AG20443 (cell line): ENCODE measurements at places on chromosomes 2 and 18.

- no peak for DNase-seq
These were observed 39.2 kb downstream of the SERPINE2 start for GRCh38 chr2:223999862-224000261.

DNA sequence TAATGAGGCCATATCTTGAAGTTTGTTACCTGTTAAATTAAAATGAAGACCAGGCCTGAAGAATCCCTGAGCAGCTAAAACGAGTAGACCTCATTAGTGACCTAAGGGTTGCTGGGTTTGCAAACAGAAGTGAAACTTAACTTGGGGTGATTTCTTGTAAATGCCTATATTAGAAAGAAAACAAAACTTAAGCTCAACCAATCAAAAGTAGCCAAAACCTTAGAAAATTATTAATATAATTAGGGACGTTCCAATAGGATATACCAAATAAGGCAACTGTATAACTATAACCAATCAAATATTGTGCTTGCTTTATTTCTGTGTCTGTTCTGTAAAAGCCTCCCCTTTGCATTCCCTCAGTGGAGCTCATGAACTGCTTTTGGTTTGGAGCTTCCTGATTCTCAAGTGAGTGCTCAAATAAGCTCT is 137.9 kb upstream of the VRK2 start:
- DNase-seq = no peak

DNA sequence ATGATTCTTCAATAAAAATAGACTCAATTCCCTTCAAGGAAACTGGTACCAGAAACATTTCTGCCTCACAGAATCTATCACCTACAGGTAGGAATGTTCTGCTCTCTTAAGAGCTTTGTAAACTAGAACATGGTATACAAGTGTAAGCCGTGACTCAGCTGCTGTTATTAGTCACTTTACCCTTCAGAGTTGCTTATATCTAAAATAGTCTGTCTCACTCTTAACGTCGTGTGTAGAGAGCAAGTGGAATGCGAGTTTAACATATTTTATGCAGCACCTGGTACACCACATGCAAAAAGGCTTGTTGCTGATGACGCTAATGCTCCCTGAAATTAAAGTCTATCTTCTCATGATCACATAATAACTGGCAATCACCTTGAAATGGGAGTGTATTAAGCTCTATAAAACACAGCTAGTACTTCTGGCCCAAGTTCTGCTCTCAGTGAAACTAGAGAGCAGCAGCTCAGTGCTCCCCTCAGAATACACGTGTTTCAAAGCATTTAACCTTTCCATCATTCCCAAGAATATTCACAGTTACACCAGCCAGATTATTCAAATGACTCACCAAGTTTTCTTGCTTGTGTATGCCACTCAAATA is 420.0 kb downstream of the ZEB2 start:
- no peak for DNase-seq

- no peak for DNase-seq
These were observed 738.1 kb upstream of the NXPH2 start for GRCh38 chr2:139518321-139518720.

DNA sequence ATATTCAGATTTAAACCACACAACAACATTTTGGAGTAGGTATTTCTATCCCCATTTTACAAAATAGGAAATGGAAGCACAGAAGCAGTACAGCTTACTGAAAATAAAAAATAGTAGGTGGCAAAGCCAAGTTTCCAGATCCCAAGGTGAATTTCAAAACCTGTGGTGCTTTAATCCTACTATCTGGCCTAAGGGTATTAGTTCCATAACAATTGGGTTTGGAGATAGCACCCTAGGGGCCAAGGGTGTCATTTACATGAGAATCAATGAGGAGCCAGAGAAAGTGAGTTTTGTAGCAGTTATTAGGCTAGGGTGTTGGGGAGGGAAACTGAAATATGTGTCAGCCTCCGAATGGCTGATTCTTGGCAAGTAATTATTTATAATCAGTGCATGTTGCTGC is 24.9 kb downstream of the OSBPL6 start:
- DNase-seq = no peak

GRCh38 chr2:136049011-136049742 is 63.8 kb upstream of the DARS1 start:
- no peak for DNase-seq

DNA sequence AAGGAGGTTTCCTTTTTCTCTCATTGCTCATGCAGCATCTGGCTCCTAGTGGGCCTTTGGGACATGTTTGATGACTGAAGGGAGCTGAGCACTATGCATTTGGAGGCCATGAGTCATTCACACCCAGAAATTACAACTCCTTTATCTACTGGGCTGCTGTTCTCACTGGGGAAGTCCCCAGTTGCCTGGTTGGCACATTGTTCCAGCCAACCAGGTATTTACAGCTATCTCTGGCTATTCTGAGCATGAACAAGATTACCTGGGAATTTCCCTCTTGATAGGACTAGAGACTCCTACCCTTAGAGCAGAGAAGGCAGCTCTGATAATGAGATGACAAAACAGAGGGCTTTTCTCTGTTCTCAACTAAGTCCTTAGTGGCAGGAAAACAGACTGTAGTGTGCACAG is 206.5 kb downstream of the SETBP1 start:
- DNase-seq = peak; percentile 58

GRCh38 chr2:95525294-95526035 is 40.9 kb upstream of the TRIM43B start:
- no peak for DNase-seq

DNA sequence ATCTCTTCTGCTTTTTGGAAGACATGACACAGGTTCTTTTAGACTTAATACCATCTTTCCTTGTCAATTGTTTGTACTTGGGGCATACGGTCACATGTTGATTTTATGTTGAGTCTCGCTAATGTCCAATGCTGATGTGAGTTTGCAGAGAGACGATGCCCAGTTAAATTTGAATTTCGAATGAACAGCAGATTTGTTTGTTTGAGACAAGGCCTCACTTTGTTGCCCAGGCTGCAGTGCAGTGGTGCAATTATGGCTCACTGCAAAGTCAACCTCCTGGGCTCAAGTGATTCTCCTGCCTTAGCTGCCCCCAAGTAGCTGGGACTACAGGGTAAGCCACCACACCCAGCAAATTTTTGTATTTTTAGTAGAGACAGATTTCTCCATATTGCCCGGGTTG is 473.5 kb downstream of the RIT2 start:
- no peak for DNase-seq

GRCh38 chr18:58529714-58530354 is 99.1 kb downstream of the ALPK2 start:
- peak; percentile 69 for DNase-seq

- peak; percentile 86 for DNase-seq
These were observed 66.9 kb upstream of the ZNG1B start for GRCh38 chr2:113370478-113371091.

DNA sequence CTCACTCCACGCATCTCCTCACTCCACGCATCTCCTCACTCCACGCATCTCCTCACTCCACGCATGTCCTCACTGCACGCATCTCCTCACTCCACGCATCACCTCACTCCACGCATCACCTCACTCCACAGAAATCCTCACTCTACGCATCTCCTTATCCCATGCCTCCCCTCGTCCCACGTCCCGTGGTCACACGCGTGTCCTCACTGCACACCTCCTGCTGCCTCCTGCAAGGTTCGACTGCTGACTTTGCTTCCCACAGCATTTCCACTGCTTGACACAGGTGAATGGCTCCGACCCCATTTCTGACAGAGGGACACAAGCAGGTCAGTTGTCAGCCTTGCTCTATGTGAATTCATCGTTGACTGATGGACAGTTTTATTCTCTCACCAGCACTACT is 103.0 kb downstream of the USP40 start:
- no peak for DNase-seq

GRCh38 chr18:68817584-68817983 is 19.7 kb downstream of the CCDC102B start:
- no peak for DNase-seq

- DNase-seq = peak; percentile 3
These were observed 8.8 kb upstream of the GBX2 start for GRCh38 chr2:236176951-236177350.

- no peak for DNase-seq
These were observed 125.9 kb upstream of the NDUFV2 start for GRCh38 chr18:8976606-8977005.

DNA sequence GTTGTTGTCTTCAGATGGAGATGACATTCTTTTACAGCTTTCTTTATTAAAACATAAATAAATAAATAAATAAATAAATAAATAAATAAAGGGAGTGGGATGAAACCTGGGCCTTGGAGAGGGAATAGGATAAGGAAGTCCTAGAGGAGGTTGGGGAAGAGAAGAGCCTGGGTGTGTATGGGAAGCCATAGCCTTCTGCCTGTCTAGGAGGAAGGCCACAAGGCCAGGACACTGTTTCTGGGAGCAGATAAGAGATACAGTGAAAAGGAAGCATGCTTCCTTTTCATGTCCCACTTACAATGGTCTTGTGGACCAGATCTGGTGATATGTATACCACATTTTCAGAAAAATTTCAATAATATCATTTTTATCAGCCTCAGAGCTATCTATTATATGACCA is 6.1 kb upstream of the TDRD15 start:
- no peak for DNase-seq
